ENCODE measurements at places on chromosomes 11 and 22. TPM values are rescaled to one million over a fixed set of nuclear protein-coding genes. Genes with fewer than 3 reads are reported as not detected.

DNA sequence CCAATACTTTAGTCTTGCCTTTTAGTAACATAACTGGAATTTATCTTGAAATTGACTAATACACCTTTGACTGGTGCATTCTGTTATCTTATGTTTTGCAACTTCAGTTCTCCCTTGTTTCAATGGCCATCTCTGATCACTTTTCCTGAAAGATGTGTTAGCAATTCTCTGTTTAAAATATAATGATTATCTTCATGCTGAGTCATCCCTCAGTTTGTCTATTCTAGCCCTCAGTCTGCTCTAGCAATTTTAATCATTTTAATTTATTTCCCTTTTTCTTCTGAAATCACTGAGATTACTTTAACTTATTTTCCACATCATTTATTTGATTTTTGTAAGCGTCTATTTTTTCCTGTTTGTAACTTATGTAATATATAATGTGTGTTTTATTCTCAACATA is 221.9 kb upstream of the PDGFD start:
- DNase-seq: no peak

Gene LRRC75B
- total RNA-seq: 15.2 TPM

DNA sequence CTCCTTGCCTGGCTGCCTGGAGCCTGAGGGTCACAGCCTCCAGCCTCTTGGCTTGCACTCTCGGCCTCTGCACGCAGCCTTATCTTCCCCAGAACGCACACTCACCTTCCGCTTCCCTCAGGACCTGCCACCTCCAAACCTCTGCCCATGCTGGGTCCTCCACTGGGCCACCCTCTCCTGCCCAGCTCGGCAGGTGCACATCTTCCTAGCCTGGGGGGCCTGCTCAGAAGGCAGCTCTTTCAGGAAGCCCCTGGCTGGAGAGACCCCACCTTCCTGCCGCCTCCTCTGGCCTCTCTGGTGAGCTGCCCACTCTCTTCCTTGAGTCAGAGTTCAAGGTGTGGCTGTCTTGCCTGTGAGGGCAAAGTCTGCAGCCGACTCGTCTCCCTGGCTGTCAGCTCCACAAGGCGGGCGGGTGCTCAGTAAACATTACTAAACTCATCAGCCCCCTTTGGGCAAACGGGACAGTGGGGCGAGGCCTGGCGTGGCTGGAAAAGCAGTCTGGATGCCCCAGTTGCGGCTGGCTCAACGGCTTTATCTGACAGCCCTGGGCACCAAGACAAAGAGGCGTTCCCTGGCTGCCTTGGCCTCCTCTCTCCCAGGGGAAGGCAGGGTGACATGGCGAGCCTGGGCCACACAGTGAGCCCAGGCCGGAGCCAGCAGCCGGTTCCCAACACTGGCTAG is 1.7 kb upstream of the LINC01488 start:
- peak; percentile 90 for DNase-seq

GRCh38 chr11:112762707-112763090 is 198.5 kb upstream of the NCAM1 start:
- no peak for DNase-seq

GRCh38 chr11:100687630-100688395 is 725 bp downstream of the ARHGAP42 start:
- DNase-seq: peak; percentile 51

DNA sequence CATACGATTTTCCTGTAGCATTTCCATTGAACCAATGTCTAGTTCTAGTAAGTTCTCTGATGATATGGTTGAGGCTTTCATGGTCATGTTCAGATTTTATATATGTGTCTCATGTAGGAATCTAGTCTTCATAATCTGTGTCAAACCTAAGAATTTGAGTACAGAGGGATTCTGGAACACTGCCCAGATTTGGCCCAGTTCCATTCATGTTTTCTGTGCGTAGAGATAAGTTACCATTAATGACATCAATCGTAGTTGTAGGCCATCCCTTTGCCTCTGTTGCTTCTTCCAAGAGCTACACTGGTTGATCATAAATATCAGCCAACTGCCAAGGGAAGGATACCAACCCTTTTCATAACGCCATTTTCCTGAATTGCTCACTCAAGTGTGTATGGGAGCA is 23.3 kb downstream of the ST3GAL4 start:
- DNase-seq: no peak

Gene VPS26B
- 41.1 TPM for total RNA-seq

Gene NAALAD2
- 0.89 TPM for total RNA-seq

- peak; percentile 33 for DNase-seq
These were observed 15.2 kb upstream of the FCHSD2 start for GRCh38 chr11:73157101-73158010.

Gene NFAM1
- total RNA-seq: 2.9 TPM

Gene ACR
- total RNA-seq: 0.89 TPM

Gene OR5T3
- not detected for total RNA-seq

- DNase-seq: no peak
These were observed 60.3 kb downstream of the MTMR2 start for GRCh38 chr11:95863486-95864140.

Gene ZNF74
- total RNA-seq: 7.2 TPM

Gene MS4A18
- not detected for total RNA-seq

Gene GLYATL1B
- total RNA-seq: not detected

Gene ASRGL1
- 29.9 TPM for total RNA-seq

DNA sequence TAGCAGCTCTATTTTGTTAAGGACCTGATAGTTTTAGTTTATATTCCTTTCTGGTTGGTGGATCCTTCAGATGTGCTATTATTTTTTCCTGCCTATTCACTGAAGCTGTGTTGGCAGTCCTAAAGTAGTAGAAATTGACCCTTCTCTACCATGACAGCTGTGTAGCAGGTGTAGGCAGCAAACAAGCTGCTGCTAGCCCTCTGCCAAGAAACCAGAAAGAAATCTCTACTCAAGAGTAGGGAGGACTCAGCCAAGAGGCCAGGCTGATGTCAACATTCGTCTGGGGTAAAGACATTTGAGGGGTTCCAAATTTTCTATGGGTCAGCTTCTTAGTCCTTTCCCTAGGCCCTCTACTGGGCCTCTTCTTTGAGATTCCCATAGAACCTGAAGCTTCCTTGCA is 51.2 kb downstream of the CSTF3 start:
- DNase-seq: no peak

Gene CRACR2B
- 122 TPM for total RNA-seq

DNA sequence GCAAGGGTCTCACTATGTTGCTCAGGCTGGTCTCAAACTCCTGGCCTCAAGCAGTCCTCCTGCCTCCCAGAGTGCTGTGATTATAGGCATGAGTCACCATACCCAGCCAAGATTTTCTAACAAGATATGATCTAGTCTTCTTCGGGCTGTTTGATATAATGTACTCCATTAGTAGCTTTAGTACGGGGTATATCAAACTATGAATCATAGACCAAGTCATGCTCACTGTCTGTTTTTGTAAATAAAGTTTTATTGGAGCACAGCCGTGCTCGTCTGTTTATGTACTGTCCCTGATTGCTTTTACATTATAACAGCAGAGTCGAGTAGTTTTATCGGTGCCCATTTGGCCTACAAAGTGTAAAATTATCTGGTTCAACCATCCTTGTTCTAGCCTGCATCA is 43.9 kb upstream of the GRIK4 start:
- no peak for DNase-seq

Gene CABP7
- total RNA-seq: not detected
